ENCODE measurements at places on chromosomes 1 and 21. TPM values are rescaled to one million over a fixed set of nuclear protein-coding genes. Genes with fewer than 3 reads are reported as not detected.

DNA sequence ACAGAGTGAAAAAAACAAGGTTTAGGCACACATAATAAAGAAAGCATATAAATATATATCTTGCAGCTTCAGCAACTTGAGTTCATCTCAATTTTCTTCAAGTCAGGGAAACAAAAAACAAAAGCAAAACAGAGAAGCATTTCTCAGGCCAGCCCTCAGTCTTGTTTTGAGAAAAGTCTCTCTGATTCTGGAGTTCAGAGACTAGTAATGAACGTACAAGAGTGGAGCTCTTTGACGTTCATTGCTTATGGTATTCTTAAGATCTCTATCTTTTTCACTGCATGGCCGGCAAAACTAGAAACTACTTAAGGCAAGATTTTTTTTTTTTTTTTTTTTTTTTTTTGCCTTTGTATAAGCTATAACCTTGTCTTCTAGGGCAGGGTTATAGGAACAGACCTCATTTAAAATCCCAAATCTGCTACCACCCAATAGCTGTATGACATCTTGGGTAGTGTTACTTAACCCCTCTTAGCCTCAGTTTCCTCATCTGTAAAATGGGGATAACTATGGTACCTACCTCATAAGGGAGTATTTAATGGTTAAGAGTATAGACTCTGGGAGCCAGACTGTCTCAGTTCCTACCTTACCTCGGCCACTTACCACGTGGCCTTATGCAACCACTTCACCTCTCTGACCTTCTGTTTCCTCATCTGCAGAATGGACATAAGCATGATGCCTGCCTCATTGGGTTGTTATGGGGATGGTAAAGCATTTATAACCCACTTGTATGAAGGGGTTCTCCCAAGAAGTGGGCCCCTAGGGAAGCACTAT, 33.6 kb downstream of the LMO4 start:
- H3K27me3 ChIP-seq, result no peaks in the 10 kb centered on the region
- no peak overlapping the region for H3K4me3 ChIP-seq
- no peaks in the 10 kb centered on the region for H3K4me1 ChIP-seq
- no peak overlapping the region for H3K27ac ChIP-seq
- DNase-seq, result no peak
- peaks cover 3% of the 10 kb centered on the region for H3K36me3 ChIP-seq

GRCh38 chr1:85320371-85321131, 44.1 kb upstream of the BCL10 start:
- peaks cover 2% of the 10 kb centered on the region for H3K4me1 ChIP-seq
- H3K27me3 ChIP-seq, result no peaks in the 10 kb centered on the region
- DNase-seq, result no peak
- no peak overlapping the region for H3K27ac ChIP-seq
- no peaks in the 10 kb centered on the region for H3K36me3 ChIP-seq

DNA sequence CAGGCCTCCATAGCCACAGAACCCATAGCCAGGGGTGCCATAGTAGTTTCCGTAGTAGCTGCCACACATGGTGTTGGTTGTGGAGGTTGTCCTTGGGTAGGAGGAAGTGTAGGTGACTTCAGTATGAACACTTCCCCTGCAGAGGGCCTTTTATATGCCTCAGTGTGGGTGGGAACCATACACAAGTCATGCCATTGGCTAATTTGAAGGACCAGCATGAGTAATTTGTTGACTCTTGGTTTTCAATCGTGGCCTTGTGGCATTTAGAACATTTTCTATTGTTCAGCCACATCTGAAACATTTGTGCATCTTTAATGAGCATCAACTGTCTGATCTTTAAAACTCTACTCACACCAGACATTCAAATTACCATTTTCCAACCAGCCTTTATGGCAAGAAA, at the start of gene KRTAP6-1:
Gene KRTAP6-1, minus strand, starts transcription at position 95 of the 400 bp plus-strand sequence. Its CDS starts 26 bp downstream, at position 69.
- H3K4me3 ChIP-seq, result no peak within 1 kb of the TSS
- no peaks in the 10 kb centered on the region for H3K27me3 ChIP-seq
- no peak for DNase-seq

Gene S100A12
- not detected for total RNA-seq

Gene RAB3B
- total RNA-seq, result 30.6 TPM

GRCh38 chr21:38424305-38425019, 73.8 kb downstream of the ERG start:
- no peak for DNase-seq
- H3K4me1 ChIP-seq, result no peaks in the 10 kb centered on the region
- no peaks in the 10 kb centered on the region for H3K27me3 ChIP-seq
- no peak overlapping the region for H3K4me3 ChIP-seq
- no peak overlapping the region for H3K27ac ChIP-seq
- H3K36me3 ChIP-seq, result no peaks in the 10 kb centered on the region

DNA sequence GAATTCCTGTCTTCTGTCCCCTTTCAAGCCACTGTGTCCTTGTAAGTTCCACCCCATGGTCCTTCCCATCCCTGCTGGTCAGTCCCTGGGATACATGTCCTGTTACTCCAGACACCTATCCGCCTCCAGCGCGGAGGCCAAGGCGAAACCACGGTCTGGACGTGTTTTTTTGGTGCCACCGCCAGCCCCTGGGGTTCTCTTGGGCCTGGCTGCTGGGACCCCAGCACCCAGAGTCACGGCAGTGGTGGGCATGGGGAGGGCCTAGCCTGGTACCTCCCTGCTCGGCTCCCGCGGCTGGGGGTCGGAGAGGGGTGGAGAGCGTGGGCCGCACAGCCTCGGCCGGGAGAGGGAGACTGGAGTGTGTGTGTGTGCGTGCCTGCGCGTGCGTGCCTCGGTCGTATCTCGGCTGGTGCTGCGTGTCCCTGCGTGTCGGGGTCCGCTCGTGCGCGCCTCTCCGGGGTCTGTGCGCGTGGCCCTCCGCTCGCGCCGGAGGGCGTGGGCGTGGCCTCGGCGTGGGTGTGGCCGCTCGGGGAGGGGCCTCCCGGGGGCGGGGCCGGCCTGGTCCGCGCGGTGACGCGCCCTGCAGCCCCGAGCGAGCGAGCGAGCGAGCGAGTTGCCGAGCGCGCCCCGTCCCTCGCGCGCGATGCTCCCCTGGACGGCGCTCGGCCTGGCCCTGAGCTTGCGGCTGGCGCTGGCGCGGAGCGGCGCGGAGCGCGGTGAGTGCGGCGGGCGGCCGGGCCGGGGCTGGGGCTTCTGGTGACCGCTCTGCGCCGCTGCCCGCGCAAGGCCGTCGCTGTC, at the start of gene VWA1:
Gene VWA1, plus strand, starts transcription at position 585 of the 798 bp plus-strand sequence. Its CDS starts 59 bp downstream, at position 644.
- H3K36me3 ChIP-seq, result no peaks in the 10 kb centered on the region
- peaks cover 2% of the 10 kb centered on the region for H3K4me1 ChIP-seq
- H3K27me3 ChIP-seq, result no peaks in the 10 kb centered on the region
- no peak within 1 kb of the TSS for H3K27ac ChIP-seq
- peak within 1 kb of the TSS; percentile 87 for H3K4me3 ChIP-seq
